ENCODE measurements at places on chromosomes 4 and X. TPM values are rescaled to one million over a fixed set of nuclear protein-coding genes. Genes with fewer than 3 reads are reported as not detected.

Gene SPANXA2
- not detected for total RNA-seq

Gene CRLF2
- 0.63 TPM for total RNA-seq

Gene PWWP3B
- total RNA-seq: 0.49 TPM

Gene PLP1
- total RNA-seq: 4.9 TPM

Gene TSPAN7
- total RNA-seq: 61.4 TPM

Gene UBL4A
- total RNA-seq: 41.6 TPM

Gene CPLX1
- total RNA-seq: 2.7 TPM

DNA sequence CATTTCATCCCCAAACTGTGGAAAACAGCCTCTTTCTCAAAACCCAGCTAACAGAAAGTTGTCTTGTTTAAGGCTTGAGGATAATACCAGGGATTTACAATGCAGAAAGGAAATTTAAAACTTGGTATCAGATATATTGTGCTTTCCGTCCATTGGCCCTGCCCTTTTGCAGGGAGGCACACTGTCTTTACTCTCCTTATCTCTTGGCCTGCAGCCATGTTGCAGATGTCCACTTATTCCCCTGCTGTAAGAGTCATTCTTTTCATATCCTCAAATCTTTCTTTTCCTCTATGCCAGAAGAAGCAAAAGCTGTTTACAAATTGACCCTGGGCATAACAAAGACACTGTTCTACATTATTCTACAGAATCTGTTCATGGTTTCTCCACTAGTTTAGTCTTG is 75.6 kb upstream of the DYNLT3 start:
- DNase-seq: peak; percentile 58

DNA sequence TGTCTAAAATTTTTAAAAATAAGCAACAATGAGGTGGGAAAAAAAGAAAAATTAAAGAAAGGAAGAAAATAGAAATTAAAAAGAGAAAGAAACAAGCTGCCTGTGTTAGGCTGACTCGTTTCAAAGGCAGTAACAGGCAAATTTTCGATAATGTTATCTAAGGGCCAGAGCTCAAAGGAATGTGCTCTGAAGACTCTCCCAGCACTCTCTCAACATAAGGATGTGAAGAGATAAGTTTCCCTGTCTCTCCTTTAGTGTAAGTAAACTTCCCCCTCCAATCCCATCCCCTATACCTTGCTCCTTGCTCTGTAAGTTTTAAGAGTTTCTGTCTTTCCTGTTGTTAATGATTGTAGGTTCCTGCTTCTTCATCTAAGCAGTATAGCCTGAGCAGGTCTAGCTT is 172.8 kb downstream of the TEX13C start:
- DNase-seq: no peak

- peak; percentile 79 for DNase-seq
Measured at GRCh38 chrX:9708923-9709553, 56.6 kb downstream of the GPR143 start.
